ENCODE measurements at places on chromosomes 2 and 18.
A peak's percentile ranks its signal among the peaks of the same experiment; 100 is the strongest.

DNA sequence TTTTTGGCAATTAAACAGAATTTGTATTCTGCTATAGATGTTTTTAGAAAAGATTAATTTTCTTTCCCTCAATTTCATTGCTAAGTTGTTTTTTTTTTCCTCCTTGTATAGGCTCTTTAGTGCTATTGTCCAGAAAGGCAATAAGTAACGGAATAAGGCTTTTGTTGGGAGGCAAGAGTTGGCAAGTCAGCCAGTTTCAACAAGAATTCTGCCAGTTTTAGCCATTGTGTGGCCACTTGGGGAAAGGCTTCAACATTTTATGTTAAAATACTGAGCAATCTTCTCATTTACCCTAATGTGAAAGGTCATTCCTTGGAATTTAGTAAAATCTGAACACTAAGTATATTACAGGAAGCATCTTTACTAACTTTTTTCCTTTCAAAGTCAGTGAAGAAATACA is 9.6 kb downstream of the CALCRL start:
- DNase-seq, result no peak

GRCh38 chr2:86628091-86628522 is 4.4 kb upstream of the RNF103 start:
- no peak for DNase-seq

GRCh38 chr2:214076527-214076926 is 334.3 kb upstream of the VWC2L start:
- DNase-seq, result peak; percentile 70

GRCh38 chr2:199370150-199370780 is 87.5 kb downstream of the SATB2 start:
- DNase-seq, result peak; percentile 50

DNA sequence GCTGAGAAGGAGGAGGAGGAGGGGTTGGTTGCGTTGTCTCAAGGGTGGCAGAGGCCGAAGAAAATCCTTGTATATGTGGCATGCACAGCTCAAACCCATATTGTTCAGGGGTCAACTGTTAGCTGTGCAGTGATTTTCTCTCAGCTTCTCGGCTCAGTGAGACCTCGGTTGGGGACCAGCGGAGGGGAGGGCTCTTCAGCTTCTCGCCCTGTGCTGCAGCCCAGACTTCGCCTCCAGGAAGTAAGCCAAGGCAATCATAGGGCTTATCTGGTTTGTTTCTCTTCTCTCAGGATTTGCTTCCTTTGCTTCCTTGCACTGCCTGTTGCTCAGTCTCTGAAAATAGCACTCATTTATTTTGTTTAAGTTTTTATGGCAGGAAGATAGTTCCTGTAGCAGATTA is 85.5 kb downstream of the SOWAHC start:
- DNase-seq, result no peak

- DNase-seq, result no peak
Observed at GRCh38 chr2:175620106-175620505, 382.0 kb downstream of the LNPK start.

DNA sequence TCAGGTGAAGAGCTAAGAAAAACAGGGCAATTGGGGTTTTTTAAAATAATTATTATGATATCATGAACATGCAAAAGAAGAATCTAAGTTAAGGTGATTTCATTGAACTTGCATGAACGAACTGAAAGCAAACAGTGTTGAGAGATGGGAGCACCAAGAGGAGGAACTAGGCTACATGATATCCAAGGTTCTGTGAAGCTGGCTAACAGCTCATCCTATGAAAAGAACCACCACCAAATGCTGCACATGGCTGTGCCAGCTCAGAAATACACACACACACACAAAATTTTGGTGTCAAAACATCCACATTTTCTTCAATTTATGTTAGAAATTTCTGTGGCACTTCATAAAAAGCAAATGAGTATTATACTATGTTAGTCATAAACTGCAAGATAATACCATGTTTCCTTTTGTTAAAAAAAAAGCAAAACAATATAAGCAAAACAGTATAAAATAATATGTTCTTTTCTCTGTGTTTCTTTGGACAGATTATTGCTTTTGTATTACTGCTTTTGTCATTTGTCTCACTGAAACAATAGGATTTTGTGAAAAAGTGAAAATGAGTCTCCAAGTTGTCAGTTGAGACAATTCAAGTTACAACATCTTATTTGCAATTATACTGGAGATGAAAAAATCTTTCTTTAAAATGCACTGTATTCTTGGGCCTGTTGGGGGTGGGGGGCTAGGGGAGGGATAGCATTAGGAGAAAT is 12.6 kb upstream of the TTC32 start:
- DNase-seq, result no peak

DNA sequence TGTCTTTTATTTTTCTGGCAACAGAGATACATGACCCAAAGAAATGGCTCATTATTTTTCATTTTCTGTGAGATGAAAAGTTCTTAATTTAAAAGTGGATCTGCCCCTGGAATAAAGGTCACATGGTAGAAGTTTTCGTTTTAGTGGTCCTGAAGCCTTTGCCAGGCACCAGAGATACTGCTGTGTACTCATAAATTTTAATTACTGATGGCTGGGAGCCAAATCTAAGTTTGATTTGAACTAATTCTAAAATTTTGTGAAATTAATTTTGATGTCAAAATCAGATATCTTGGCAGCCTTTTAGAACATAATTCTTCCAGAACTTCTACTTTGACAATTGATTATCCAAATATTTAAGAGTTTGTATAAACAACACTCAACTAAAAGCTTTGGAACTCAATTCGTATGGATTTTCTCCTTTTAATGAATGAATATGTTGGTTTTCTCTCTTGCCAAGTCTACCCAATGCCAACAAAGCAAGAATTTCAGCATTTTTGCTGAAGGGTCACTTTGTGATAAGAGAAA is 128.5 kb upstream of the SP5 start:
- DNase-seq, result no peak

DNA sequence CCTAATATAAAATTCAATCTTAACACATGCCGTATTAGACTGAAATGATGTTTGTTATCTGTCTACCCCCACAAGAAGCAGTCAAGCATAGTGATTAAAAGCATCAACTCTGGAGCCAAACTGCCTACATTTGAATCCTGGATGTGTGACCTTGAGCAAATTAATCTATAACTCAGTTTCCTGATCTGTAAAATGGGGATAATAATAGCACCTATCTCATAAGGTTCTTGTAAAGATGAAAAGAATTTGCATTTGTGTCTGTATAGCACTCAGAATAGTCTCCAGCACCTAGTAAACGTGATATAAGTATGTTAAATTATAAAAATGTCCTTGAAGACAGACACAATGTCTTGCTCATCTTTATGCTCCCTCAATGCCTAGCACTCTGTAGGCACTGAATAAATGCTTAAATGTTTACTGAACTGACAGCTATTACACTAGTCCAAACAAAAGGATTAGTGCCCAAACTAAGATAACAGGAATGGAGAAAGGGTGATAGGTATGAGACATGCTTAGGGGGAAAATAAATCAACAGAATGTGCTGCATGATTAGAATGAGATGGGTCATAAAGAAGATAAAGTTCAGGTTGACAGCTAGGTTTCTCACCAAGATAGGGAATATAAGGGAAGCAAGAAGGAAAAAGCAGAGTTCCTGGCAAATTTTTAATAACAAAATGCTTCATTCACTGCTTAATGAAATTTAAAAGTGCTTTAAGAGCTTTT is 180.6 kb downstream of the ATAD2B start:
- DNase-seq, result no peak

- DNase-seq, result no peak
Observed at GRCh38 chr2:13779996-13780395, 852.5 kb upstream of the LRATD1 start.

DNA sequence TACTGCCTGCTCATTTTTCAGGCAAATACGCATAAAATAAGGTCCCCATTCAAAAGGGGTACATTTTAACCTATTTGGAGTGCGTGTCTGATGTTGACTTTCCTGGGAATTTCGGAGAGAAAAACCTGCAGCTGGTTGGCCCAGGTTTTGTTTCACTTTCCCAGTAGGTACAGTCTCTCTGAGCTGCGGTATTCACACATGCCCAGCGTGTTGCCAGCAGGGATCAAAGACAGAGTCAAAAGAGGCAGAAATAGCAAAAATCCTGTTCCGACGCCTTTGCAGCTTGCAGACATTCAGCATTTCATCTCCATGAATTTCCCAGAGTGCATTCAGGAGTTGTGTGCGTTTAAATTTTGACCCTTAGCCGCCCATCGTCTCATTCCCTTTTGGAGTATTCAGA is 855.4 kb upstream of the CELF4 start:
- DNase-seq, result no peak

- no peak for DNase-seq
Observed at GRCh38 chr2:22557406-22557805, 827.6 kb upstream of the KLHL29 start.

DNA sequence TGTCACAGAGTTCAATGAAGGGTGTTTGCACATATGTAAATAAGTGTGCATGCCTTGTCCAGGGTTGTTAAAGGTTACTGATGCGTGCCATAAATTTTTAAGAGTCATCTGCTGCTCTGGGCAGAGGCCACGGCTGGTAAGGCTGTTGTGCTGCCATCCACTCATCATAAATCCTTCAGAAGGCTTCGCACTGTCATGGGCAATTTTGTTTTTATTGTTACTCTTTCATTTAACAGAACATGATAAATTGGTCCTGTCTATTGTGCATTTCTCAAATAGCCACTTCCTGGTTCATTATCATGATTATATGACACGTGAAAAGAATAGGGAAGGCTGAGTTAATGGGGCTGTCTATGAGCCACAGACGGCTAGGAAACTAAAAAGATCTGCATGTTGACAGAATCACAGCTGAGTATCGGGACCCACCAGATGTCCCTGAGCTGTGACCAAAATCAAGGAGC is 634.3 kb upstream of the SOX11 start:
- no peak for DNase-seq

DNA sequence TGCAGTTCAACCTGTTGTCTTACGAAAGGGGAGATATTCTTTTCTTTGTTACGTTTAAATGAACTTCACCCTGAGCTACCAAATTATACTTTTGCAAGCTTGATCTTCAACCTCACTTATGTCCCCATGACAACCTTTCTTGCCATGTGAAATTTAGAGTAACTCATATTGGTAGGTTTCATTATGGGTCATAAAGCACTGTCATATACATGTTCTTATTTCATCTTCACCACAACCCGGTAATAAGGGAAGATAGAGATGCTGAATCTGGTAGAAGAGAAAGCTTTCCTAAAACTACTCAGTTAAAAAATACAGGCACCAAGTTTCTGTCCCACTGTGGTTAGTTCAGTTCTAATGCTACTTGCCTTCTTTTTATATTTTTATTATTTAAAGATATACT is 208.5 kb upstream of the NRP2 start:
- DNase-seq, result no peak

GRCh38 chr18:49534846-49535601 is 26.8 kb upstream of the LIPG start:
- DNase-seq, result no peak

DNA sequence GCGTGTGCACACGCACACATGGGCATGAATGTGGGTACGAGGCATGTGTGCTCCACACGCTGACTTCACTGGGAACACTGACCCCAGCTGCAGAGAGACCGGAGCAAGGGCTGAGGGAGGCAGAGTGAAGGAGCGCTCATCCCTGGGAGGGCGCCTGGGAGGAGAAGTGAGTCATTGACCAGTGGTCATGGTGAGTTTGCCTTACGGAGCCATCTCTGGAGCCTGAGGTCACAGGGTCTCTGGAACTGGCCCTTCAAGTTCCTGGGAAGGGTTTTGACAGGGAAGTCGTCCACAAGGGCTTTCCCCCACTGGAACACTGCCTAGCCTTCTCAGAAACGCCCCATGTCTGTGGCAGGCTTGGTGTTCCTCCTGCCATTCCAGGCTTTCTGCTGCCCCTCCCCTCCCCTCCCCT is 14.3 kb upstream of the TMEM185B start:
- DNase-seq, result peak; percentile 83

GRCh38 chr2:100879296-100879695 is 59.4 kb downstream of the NPAS2 start:
- no peak for DNase-seq

DNA sequence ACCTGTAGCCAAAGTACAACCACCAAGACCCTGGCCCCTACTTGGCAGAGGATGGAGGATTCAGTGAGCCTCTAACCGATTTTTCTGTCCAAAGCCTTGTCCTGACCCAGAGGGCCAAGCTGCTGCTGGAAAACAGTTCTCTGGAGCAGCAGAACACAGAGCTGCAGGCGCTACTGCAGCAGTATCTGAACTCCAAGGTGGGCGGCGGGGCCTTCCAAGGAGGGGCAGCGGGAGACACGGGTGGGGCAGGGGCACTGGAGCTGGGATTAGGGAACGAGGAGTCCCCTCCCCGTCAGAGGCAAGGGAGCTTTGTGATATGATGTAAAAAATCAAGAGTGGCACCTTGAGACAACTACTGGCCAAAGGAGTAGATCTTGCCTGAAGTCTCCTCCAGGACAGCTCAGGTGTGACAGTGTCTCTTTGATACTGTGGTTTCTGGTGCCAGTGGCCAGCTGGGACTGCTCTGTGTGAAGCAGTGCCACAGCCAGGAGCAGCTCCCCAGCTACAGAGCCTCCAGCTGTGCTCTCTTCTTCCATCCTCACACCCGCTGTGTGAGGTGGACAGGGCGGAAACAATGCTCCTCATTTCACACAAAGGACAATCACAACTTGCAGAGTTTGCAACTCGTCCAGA is 22.8 kb downstream of the OTOF start:
- no peak for DNase-seq

GRCh38 chr2:71068218-71069035 is at the start of gene NAGK:
NAGK (plus strand) TSS chr2:71068648; CDS start chr2:71068684, 36 bp downstream.
- peak; percentile 92 for DNase-seq

- DNase-seq, result peak; percentile 33
Observed at GRCh38 chr18:11502368-11502767, 107.0 kb upstream of the SLC35G4 start.
